Activated CD4-positive, alpha-beta T cell treated with anti-CD3 and anti-CD28 coated beads, Interleukin-10, Interleukin-2, amounts not matched to agents 100 ng/mL and 50 ng/mL, durations not matched to agents 16 hours and 8 hours (primary cell): ENCODE measurements at places on chromosomes 7 and 10.

DNA sequence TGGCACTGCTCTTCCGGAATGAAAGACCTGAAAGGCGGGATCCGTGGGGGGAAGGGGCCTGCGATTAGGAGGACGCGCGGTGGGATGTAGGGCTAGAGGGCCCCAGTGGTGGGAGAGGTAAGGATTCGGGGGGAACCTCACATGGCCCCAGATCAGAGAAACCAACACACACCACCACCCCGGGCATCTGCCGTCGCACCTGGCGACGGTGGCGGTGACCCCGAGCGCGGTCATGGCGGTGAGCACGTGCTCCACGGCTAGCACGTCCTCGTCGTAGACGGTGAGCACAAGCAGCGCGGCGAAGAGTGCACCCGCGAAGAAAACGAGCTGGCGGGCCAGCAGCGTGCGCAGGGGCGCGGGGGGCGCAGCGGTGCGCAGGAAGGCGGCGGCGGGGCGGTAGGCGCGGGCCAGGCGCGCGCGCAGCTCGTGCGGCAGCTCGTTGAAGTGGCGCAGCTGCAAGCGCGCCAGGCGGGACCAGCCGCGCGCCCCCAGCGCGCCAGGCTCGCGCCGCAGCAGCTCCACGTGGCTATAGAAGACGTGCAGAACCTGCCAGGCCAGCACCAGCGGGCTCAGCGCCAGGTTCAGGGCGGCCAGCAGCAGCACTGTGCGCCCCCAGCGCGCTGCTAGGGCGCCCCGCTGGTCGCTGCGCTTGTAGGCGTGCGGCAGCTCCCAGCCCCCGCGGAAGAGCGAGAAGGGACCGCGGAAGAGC is 5.7 kb downstream of the ATG9B start:
- DNase-seq, result peak; percentile 28

- peak; percentile 57 for DNase-seq
Observed at GRCh38 chr10:10677479-10677878, 340.2 kb upstream of the CELF2 start.

DNA sequence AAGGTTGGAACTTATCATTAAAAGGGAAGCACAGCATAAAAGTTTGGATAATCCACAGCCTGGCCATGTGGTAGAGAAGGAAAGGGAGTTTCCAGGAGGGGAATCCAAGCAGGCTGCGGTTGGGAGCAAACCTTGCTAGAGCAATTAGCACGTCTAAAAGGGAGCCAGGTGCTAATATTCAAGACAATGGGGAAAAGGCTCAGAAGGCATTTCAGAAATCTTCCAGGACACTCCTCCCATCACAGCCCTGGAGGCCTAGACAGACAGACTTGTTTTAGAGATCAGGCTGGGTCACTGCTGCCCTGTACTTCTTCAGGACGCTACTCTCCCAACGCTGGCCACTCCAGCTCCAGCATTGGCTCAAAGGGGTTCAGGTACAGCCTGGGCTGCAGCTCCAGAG is 96.2 kb upstream of the KAT6B start:
- no peak for DNase-seq

- DNase-seq, result no peak
Observed at GRCh38 chr10:123678376-123678775, 12.2 kb downstream of the GPR26 start.

- no peak for DNase-seq
Observed at GRCh38 chr7:92837000-92837749, 802 bp upstream of the CDK6 start.
